ENCODE measurements at places on chromosomes 13 and 19.

- DNase-seq, result no peak
These were observed 43.7 kb upstream of the HMGB1 start for GRCh38 chr13:30509254-30510050.

- DNase-seq, result no peak
These were observed 21.3 kb upstream of the MTRF1 start for GRCh38 chr13:41284512-41285288.

DNA sequence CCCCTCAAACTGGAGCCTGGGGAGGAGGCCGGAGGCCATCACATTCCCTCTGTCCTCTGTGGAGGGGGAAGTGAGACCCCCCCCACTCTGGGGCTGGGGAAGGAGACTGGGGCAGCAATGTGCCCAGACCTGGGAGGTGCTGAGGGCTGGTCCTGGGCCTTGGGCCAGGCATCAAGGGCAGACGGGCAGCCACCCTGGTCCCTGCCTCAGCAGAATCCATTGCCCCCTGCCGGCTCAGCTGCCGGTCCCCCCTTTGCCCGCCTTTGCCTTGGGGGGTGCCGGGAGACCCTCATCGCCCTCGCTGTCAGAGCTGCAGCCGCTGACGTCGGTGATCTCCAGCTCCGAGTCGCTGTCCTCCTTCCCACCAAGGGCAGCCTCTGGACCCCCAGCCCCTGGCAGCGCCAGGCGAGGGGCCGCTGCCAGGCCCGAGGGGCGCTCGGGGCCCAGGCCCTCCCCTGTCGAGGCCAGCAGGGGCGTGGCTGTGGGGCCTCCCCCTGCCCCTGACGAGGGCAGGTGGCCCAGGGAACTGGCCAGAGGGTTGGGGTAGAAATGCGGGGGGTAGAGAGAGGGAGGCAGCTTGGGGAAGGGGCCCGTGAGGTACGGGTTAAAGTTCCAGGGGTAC lies 20.1 kb downstream of the ERFL start:
- no peak for DNase-seq

DNA sequence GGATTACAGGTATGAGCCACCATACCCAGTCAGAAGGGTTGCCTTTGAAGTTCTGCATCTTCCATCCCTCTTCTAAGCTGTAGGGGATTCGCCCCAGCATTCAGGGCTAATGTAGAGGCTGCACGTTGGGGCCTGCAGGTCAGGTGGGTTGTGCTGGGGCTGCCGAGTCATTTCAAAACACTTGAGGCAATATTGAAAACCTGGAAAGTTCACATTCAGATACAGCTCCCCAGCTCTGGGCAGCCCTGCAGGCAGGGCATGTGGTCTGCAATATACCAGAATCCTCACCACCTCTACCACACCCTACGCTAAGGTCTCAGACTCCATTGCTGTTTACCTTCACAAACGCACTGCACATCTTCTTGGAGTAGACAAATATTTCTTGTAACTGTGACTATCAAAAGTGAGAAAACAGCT lies 24.6 kb downstream of the CCNE1 start:
- no peak for DNase-seq

- no peak for DNase-seq
These were observed 23.1 kb upstream of the ZNF729 start for GRCh38 chr19:22263121-22263520.
